ENCODE measurements at places on chromosomes 5 and 9.

GRCh38 chr5:17694914-17695313, 60.7 kb downstream of the TAF11L14 start:
- DNase-seq, result peak; percentile 53

- DNase-seq, result peak; percentile 13
These were observed 16.1 kb downstream of the EQTN start for GRCh38 chr9:27280860-27281259.

DNA sequence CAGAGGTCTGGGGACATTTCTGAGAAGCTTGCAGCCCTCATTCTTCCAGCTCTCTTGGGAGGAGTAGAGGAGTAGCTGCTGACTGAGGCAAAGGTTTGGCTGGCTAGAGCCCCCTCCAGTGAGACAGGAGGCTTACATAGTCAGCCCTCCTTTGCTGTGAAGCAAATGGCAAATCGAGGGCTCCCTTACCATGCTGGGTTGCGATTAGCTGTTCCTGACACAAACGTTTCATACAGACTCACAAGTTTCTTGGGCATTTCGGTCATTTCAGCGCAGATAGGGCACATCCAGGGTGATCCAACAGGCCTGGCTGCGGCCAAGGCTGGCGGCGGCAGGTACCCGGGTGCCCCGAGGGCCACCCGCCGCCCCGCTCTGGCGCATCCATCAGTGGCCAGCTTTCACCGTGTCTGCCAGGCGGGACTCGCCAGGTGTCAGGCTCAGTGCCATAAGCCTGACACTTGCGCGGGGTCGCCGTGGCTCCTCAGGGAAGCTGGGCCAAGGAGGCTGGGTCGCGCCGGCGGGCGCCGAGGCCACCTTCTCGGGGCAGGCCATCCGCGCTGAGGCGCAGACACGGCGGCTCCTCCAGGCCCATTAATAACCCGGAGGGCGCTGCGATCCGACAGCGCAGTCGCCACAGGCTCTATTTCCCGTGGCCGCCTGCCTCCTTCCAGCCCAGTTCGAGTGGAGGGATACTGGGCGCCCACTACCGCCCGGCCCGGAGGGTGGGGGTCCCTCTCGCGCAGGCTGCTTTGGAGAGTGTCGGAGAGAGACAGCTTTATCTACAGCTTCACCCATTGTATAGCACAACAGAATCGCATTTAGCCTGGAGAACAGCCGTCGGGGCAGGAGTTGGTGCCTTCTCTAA, 9.1 kb downstream of the PRDM6 start:
- DNase-seq, result no peak

- DNase-seq, result peak; percentile 62
These were observed 28.0 kb upstream of the GRAMD2B start for GRCh38 chr5:126395198-126395597.

GRCh38 chr9:121765021-121765950, 113.9 kb downstream of the DAB2IP start:
- peak; percentile 81 for DNase-seq

DNA sequence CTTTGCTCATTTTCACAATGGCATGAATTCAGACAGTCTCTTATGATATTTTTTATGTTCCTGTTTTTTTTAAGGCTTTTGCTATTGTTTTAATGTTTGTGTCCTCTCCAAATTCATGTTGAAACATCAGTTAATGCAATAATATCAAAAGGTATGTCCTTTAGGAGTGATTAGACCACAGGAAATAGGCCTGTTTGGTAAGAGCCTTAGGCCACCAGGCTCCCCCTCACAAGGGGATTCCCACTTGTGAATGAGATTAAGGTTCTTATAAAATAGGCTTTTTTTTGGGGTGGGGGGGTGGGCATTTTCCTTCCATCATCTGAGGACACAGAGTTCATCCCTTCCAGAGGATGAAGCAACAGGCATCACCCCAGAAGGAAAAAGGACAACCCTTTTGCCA, 2074.2 kb upstream of the C9orf72 start:
- no peak for DNase-seq

All from fibroblast of villous mesenchyme (primary cell).